MG63 (cell line): ENCODE measurements at places on chromosomes 1 and 21. TPM values are rescaled to one million over a fixed set of nuclear protein-coding genes. Genes with fewer than 3 reads are reported as not detected.

GRCh38 chr1:224380003-224380402 is 23.3 kb downstream of the CNIH4 start:
- DNase-seq, result no peak

CNIH3 gene
- total RNA-seq, result 0.10 and 1.6 TPM in 2 replicates

DNA sequence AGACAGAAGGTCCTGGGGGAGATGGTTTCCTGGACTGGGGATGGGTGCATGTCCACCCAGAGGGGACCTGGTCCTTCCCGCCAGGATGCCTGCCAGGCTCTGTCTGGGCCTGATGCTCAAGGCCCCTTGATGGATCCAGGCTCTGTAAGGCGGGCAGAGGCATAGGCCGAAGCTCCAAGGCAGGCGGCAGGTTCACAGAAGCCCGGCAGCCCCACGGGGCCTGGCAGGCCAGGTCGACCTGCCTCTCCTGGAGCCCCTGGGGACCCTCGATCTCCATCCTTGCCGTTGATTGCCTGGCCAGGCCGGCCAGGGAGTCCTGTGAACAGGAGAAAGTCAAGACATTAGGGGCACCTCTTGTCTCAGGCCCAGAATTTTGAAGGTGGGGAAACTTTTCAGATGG is 16.0 kb downstream of the COL9A2 start:
- DNase-seq, result no peak

DNA sequence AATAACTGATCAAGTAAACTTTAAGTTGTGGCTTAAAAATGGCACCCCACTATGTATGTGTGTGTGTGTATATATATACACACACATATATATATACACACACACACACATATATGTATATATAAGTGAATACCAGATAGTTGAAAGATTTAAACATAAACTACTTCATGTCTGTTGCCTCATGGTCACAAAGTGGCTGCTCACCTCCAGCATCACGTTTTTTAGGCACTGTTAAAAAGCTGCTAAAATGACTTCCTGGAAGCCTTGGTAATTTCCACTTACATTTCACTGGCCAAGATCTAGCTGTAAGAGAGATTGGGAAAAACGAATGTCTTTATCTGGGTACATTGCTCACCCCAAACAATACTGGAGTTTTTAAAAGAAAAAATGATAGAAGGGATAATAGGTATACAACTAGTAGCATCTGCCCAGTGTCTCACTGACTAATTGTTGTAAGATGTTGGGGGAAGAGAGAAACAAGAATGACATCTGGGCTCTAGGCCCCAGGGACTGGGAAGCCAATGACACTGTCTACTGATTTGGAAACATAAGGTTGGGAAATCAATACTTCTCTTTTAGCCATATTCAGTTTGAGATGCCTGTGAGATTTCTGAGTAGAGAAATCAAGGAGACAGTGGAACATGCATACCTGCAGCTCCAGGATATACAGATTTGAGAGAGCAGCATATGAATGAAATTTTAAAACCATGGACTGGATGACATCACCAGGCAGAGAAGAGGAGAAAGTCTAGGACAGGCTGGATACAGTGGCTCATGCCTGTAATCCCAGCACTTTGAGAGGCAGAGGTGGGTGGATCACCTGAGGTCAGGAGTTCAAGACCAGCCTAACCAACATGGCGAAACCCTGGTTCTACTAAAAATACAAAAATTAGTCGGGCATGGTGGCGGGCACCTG is 42.8 kb downstream of the CLDN14 start:
- no peak for DNase-seq

C1orf216 gene
- 9.0 and 12.1 TPM in 2 replicates for total RNA-seq

DNA sequence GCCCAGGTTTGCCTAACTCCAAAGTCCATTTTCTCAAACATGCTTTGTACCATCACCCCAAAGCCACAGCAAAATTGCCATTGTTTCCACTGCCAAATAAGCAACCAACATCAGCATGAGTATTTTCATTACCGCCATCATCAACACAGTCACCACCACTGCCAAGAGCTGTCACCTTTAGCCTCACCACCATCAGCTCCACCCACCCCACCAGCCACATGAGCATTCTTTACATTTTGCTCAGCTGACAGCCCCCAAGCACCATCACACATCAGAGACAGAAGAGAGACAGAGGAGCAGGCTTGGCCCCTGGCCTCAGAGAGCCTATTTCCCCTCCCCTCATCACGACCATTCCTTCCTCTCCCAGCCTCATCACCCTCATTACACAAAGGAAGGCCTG is 42.7 kb downstream of the TAS1R2 start:
- DNase-seq, result peak; percentile 27
